NCI-H2081 (cell line): ENCODE measurements at places on chromosomes 11 and 22.

- no peak for DNase-seq
Observed at GRCh38 chr11:1825039-1825740, 9.6 kb upstream of the SYT8 start.

GRCh38 chr11:65862191-65862735 lies 2.0 kb downstream of the MUS81 start:
- DNase-seq: no peak

- DNase-seq: no peak
Observed at GRCh38 chr22:30183271-30183670, 63.3 kb downstream of the LIF start.

DNA sequence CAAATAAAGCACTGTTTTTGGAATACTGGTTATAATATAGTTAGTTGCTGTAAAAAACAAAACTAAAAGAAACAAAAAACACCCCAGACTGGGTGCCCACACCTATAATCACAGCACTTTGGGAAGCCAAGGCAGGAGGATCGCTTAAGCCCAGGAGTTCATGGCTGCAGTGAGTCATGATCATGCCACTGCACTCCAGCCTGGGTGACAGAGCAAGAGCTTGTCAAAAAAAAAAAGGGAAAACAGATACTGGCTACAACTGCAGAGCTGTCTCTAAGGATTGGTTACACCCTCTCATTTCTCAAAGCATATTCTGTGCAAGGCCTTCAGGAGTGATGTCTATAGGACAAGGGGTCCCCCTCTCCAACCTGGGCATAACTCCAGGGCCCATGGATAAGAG lies 14.6 kb upstream of the STK33 start:
- no peak for DNase-seq

DNA sequence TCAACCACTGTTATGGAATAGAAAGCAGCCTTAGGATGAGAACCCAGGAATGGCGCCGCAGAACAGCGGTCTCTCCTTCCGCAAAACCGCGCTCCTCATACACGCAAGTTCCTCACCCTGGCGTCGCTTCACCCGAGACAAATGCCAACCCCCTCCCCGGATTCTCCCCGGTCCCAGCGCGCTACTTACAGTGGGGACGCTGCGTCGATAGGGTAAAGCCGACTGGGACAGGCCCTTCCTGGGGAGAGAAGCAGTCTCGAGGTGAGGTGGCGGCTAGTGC lies 287 bp downstream of the RPS13 start:
- DNase-seq: peak; percentile 30

DNA sequence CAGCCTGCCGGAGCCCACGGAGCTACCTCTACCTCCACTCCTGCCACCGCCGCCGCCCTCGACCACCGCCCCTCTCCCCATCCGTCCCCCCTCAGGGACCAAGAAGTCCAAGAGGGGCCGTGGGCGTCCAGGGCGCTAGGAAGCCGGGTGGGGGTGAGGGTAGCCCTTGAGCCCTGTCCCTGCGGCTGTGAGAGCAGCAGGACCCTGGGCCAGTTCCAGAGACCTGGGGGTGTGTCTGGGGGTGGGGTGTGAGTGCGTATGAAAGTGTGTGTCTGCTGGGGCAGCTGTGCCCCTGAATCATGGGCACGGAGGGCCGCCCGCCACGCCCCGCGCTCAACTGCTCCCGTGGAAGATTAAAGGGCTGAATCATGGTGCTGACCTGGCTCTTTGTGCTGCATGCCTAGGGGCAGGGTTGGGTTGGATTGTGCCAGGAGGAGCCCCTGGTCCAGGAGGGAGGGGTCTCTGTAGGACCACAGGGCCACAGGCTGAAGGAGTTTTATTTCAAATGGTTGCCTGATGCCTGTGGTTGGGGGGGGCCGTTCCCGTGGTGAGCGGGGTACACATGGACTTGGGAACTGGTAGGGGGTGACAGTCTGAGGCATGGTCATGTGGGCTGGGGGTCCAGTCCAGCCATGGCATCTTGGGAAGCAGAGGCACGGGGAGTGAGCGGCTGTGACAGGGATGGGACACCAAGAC lies 2.3 kb downstream of the PTPRCAP start:
- DNase-seq: no peak

DNA sequence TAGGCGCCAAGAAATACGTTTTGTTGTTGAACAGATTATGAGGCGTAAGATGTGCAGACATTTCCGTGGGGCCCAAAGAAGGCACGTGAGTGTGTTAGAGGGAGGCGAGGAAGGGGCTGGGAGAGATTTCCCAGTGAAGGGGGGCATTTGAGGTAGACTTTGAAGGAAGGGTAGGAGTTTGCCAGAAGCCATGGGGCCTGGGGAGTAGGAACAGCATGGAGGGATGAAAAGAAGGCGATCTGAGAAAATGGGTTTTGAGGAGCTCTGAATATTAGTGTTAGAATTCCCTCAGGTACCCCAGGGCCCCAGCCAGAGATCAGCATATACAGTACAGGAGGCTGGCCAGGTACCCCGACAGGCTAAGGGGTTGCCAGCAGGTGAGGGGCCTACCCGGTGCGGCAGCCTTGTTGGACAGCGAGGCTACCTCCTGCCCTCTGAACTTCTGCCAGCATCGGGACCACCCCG lies 414 bp upstream of the MIEF1 start:
- DNase-seq: no peak

- no peak for DNase-seq
Observed at GRCh38 chr11:678297-678696, 16.7 kb downstream of the DEAF1 start.

- no peak for DNase-seq
Observed at GRCh38 chr11:76597533-76598425, 72.8 kb downstream of the LRRC32 start.

- peak; percentile 60 for DNase-seq
Observed at GRCh38 chr11:124763156-124763947, 1.3 kb upstream of the ESAM start.

- DNase-seq: no peak
Observed at GRCh38 chr22:28435982-28436381, 243.7 kb downstream of the TTC28 start.

DNA sequence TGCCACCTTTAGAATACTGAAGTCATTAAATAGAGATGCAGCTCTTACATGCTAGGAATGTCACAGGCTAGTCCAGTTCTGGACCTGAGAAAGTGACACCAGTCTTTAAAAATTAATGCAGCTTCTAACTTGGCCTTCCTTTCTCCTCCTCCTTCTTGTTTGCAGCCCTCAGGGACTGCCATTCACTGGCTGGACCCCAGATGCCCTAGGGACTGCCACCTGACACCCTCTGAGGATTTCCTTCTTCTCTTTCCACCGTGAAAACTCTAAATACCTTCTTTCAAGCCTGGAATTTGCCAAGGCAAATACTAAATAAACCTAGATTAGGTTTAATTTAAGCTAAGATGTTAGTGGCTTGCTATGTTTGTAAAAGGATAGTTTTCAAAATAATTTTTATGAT lies 78.4 kb downstream of the MUC15 start:
- no peak for DNase-seq

DNA sequence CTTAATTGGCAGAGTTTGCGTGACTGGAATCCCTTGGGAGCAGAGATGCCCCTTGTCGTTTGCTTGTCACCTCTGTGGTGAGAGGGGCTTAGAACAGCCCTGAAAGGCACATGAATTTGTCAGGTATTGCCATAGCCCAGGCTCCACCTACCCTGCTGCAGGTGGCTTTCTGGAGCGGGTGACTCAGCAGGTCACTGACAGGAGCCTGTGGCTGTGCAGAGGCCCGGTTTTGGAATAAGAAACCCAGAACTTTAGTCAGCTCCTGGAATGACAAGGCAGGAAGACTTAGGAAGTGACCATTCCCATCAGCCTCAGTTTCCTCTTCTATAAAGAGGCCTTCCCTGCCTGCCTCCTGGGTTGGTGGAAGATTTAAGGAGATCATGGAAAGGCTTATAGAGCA lies 539.7 kb downstream of the INSC start:
- no peak for DNase-seq

- DNase-seq: no peak
Observed at GRCh38 chr11:64085906-64086257, 50.2 kb downstream of the FLRT1 start.

- DNase-seq: no peak
Observed at GRCh38 chr11:128726458-128727139, 32.7 kb downstream of the FLI1 start.

DNA sequence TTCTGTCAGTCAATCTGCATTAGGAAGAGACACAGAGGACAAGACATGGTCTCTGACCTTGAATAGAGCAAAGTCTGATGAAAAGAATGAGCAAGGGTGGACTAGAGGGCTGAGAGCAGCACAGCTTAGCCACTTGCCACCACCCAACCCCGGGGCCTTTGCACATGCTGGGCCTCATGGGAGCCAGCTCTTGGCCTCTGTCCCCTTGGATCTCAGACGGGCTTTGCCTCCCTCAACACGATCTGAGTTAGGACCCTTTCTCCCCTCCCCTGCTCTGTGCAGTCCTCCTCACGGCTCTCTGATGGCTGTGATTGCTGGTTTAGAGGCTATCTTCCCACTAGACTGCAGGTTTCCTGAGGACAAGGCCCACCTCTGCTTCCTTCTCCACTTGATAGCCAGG lies 131.6 kb upstream of the B3GAT1 start:
- no peak for DNase-seq

DNA sequence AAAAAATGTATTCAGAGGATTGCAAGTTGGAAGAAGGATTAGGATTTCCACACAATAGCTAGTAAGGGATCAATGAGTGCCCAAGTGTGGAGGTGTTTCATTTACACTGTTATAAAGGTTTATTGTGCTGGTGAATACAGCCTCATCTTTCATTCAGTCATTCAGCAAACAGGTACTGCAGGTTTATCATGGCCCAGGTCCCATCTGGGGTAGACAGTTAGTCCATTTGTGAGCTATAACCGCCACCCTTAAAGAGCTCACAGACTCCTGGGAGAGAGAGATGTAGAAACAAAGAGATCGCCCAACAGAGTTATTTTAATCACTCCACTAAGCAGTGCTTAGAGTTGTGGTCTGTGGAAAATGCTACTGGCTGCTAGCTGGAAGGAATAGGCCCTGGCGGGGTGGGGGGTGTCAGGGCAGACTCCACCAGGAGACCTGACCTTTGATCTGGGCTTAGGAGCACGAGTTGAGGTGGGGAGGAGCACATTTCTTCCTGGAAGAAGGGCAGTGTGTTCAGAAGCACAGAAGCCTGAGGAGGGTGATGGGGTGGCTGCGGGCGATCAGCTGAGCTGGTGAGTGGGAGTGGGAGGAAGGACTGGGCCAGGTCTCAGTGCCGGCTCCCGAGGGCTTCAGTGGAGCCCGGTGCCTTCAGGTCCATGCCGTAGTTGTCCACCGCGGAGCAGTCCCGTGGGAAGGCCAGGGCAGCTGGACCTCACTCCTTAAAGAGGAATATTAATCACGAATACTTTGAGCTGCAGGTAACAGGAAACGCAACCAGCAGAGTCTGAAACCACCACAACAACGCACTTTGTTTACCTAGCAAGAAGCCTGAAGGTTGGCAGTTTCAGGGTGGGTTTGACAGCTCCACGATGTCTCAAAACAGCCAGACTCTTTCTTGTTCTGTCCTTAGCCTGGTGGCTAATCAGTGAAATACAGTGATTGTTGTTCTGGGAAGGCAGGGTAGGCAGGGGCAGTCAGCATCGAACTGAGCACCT lies 11.2 kb downstream of the TOM1 start:
- no peak for DNase-seq

DNA sequence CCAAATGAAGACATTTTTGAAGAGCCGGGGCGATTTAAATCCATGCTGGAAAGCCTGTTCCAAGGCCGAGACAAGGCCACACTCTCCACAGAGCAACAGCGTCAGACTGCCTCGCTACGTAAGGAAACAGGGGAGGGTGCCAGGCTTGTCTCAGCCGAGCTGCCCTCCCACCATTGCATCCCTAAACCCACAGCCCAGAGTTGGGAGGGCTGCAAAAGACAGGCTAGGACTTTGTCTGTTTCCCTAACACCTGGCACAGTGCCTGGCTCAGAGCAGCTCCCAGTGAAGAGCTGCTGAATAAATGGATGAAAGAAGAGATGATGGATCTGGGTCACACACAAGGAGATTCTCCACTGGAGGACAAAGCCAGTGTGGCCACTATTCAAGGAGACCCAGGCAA lies 51.3 kb upstream of the SCUBE2 start:
- no peak for DNase-seq

DNA sequence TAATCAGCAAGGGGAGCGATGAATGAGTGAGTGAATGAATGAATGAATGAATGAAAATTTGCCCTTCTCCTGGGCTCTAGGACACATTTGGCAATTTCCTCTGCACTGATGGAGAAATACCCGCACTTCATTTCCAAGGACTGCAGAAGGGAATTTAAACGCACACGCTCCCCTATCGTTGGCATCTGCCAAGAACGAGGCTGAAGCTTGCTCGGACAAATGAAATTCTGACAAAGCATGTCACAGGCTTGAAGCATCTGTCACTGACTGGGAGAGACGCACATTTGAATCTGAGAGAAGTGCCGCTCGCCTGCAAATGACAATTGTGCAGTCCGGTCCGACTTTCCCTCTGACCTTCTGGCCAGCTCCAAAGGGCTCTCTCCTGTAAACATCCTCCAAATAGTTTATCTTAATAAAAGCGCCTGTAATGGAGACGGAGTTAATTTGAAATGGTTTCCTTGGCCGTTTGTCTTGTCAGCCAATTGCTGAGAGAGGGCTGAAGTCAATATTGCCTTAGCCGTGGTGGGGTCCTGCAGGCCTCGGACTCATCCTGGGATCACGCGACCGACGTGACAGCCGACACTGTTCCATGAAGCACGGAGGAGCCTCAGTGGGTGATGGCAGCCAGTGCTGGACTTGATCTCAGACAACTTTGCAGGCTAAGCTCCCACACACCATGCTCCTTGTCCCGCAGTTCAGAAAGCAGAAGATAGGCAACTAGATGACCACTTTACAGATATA lies 260.7 kb downstream of the MN1 start:
- no peak for DNase-seq

DNA sequence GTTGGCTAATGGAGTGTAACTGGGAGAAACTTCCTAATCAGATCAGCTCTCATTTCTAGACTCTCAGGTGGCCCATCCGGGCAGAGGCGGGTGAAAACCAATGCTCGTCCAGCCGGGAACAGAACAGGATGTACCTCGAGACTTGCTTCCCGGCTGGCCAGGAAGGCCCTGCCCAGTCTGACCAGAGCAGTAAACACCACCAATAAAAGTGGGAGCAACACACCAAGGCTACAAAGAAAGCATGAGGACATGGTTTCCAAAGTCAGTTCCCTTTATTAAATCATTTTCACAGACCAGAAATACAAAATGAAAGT lies 940 bp upstream of the TNKS1BP1 start:
- peak; percentile 37 for DNase-seq

GRCh38 chr22:26593763-26594162 lies 3.8 kb upstream of the TPST2 start:
- no peak for DNase-seq
